ENCODE measurements at places on chromosomes 12 and 14.

- DNase-seq, result no peak
These were observed 4.3 kb downstream of the C14orf93 start for GRCh38 chr14:23005451-23006187.

GRCh38 chr12:96057986-96058553 is 22.7 kb upstream of the LTA4H start:
- DNase-seq, result no peak

GRCh38 chr14:79162833-79163232 is 992.7 kb downstream of the NRXN3 start:
- DNase-seq, result no peak

- no peak for DNase-seq
These were observed 12.1 kb upstream of the FBXW8 start for GRCh38 chr12:116898669-116899068.

DNA sequence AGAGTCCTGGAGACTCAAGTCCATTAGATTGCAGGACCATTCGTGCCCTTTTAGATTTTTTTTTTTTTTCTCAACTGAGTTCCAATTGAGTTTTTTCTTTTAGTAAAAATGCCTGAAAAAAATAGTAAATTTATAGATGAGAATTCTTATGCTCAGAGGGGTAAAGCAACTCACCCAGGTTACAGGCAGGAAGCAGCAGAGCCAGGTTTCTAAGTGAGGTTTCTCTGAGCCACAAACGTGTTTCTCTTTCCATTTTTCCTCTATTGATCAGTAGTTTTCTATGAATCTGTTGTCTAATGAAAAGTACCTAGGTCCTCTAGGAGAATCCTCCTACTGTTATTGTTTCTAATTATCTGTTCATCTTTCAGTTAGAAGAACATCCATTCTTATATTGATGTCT is 66.4 kb upstream of the C12orf71 start:
- DNase-seq, result no peak

DNA sequence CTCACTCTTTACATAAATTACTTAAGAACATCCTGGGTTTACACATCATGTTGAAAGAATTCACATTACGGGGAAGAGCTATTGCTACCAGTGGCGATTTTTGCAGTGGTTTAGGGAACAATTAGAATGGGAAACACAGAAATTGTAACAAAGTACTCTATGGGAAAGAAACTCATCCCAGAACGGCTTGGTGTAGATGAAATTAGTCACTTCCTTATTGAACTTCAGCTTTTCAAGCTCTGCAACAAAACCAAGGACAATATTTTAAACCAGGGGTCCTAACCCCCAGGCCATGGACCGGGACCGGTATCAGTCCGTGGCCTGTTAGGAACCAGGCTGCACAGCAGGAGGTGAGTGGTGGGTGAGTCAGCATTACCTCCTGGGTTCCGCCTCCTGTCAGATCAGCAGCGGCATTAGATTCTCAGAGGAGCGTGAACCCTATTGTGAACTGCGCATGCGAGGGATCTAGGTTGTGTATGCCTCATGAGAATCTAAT is 32.3 kb upstream of the FICD start:
- no peak for DNase-seq

DNA sequence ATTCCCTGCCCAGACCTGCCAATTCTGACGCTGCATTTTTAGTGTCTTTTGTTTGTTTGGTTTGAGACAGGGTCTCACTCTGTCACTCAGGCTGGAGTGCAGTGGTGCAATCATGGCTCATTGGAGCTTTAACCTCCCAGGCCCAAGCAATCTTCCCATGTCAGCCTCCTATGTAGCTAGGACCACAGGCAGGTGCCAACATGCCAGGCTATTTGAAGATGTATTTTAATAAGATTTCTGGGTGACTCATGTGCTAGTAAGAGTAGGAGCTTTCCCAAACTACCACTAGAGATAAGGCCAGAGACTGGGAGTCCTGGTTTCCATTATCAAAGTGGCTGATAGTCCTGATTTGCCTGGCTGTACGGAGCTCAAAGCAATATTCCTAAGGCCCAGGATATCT is 693.3 kb downstream of the MED13L start:
- no peak for DNase-seq

- DNase-seq, result no peak
These were observed 16.6 kb downstream of the MGP start for GRCh38 chr12:14868916-14869506.

DNA sequence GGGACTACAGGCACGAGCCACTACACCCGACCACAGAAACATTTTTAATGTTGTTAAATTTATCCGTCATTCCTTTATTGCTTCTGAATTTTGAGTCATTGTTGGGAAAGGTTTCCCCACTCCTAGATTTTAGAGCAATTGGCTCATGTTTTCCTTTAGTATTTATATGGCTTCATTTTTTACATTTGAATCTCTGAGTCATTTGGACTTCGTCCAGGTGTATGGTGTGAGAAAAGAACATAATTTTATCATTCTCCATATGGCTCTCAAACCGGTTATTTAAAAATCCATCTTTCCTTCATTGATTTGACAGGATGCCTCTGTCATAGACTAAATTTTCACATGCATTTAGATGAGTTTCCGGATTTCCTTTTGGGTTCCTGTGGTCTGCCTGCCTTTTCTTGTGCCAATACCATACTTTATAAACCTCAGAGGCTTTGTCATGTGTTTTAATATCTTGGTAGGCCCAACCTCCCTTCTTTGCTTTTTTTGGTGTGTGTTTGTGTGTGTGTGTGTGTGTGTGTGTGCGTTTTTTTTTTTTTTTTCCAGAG is 30.9 kb downstream of the LRTM2 start:
- DNase-seq, result peak; percentile 19

DNA sequence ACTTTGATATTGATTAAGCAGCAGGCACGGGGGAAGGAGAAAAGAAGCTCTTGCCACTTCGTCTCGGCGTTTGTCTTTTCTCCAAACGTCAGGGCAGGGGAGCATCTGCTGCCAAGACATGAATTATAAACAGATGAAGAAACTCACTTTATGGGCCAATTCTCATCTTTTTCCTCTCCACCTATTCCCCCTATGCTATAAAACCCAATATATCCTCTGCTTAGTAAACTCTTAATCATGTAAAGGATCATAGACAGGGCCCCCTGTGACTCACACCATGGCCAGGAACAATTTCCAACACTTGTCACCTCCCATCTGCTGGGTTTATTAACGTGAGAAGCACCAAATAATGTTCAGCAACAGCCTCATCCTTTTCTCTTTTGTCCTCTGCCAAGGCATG is 1092.1 kb upstream of the TMEM132C start:
- DNase-seq, result no peak

DNA sequence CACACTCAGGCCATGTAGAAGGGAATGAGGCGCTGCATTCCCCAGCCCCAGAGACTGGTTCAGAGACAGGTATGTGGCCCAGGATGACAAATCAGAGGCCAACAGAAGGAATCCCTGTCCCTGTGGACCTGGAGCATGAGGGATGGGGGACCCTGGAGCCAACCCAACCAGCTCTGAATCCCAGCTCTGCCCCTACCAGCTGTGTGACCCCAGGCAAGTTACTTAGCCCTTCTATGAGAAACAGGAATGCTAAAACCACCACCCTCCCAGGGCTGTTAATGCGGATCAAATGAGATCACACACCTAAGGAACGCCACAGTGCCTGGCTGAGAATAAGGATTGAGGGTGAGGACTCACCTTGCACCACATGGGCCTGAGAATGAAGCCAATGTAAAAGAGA is 15.6 kb downstream of the ITPK1 start:
- no peak for DNase-seq

- DNase-seq, result no peak
These were observed 76.4 kb downstream of the SLC16A7 start for GRCh38 chr12:59672273-59672672.

DNA sequence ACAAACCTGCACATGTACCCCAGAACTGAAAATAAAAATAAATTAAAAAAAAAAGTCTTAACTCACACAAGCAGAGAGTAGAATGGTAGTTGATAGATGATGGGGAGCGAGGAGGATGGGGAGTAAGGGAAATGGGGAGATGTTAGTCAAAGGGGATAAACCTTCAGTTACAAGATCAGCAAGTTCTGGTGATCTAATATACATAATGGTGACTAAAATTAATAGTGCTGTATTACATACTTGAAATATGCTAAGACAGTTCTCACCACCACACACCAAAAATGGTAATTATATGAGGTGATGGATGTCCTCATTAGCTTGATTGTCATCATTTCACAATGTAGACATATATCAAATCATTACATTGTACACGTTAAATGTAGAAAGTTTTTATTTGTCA is 3.2 kb upstream of the C12orf42 start:
- no peak for DNase-seq

DNA sequence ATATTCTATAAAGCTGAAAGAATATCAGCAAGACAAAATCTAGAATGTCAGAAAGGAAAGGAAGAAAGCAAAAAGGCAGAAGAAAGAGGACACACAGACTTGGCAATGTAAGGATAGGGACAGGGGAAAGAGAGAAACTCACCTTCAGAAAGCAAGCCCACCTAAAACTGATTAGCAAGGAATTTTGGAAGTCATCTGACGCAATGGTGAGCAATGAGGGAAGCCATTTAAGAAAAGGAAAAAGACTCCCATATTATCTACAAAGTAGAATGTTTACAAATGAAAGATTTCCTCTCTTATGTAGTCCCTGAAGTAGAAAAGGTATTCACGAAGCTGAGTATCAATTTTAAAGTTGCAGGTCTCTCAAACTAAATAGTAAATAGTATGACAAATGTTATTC is 35.2 kb upstream of the FOXG1 start:
- DNase-seq, result no peak

GRCh38 chr12:46342562-46343033 is 30.0 kb downstream of the SLC38A2 start:
- peak; percentile 58 for DNase-seq

GRCh38 chr12:83477696-83478095 is 791.0 kb downstream of the TMTC2 start:
- no peak for DNase-seq

DNA sequence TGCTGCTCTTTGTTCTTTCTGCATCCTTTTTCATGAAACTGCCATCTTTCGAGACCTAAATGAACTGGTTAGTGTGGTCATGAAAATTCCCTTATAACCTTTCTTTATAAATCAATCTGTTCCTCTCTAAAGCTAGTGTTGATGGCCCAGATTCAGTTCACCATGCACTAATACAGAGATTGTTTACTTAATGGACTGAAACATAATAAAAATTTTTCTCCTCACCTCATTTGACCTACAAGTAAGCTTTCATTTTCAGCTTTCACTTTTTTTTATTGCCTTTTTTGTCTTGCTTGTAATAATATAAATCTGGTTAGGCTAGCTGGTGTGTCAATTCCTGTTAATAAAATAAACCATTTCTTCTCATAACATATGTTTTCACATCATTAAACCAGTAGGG is 183.8 kb downstream of the CCDC59 start:
- no peak for DNase-seq

GRCh38 chr14:100079726-100080005 is 14.4 kb downstream of the EVL start:
- DNase-seq, result no peak

GRCh38 chr12:15428632-15429031 is 106.3 kb downstream of the PTPRO start:
- DNase-seq, result no peak

GRCh38 chr12:52247622-52248540 is 14.8 kb downstream of the KRT7 start:
- no peak for DNase-seq

GRCh38 chr14:24135584-24135833 is 485 bp upstream of the PSME1 start:
- no peak for DNase-seq

DNA sequence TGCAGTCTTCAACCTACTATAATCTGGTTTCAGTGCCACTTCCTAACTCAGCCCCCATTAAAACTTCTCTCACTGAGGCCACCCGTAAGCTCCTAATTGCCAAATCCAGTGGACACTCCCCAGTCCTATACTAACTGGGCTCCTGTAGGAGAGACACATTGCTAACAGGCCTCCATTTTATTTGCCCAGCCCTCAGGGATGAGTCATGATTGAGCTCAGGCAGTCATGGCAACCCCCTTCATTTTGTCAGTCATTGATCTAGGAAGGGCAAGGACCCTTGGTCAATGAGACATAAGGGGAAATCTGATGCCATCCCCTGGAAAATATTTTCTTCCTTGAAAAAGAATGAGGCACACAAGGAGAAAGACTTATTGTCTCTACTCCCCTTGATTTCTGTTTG is 70.1 kb upstream of the HIF1A start:
- no peak for DNase-seq

DNA sequence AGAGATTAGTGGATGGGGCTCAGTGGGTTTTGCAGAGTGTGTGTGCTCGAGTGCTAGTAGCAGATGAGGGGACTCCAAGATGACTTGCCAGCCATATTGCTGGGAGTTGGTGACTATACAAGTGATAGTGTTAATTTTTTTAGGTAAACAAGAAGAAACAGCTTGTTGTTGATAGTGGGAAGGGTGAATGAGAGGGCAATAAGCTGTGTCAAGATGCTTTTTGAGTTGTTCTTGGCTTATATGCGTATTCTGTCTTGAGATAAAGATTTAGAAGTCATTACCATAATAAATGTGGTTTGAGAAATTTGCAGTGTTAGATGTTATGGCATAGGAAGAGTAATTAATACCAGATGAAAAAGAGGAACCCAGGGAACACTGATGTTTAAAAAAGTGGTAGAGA is 75.3 kb downstream of the RCOR1 start:
- DNase-seq, result no peak

DNA sequence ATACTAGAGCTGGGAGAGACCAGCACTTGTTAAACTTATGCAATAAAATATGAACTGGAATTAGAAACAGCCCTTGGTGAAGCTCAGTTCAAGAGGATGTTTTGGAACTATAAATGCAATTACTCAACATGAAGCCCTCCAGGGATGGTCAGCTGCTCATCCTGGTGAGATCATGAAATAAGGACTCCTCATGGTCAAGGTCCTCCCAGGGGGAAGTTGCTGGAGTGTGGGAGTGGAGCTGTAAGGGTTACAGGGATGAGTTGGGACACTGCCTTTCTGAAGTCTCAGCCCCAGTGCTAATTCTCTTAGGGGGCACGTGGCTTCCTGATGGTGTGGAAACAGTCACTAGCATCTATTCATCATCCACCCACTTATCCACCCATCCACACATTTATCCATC is 301.7 kb upstream of the SFSWAP start:
- no peak for DNase-seq

- DNase-seq, result no peak
These were observed 301.6 kb downstream of the ATP23 start for GRCh38 chr12:58242796-58243630.

DNA sequence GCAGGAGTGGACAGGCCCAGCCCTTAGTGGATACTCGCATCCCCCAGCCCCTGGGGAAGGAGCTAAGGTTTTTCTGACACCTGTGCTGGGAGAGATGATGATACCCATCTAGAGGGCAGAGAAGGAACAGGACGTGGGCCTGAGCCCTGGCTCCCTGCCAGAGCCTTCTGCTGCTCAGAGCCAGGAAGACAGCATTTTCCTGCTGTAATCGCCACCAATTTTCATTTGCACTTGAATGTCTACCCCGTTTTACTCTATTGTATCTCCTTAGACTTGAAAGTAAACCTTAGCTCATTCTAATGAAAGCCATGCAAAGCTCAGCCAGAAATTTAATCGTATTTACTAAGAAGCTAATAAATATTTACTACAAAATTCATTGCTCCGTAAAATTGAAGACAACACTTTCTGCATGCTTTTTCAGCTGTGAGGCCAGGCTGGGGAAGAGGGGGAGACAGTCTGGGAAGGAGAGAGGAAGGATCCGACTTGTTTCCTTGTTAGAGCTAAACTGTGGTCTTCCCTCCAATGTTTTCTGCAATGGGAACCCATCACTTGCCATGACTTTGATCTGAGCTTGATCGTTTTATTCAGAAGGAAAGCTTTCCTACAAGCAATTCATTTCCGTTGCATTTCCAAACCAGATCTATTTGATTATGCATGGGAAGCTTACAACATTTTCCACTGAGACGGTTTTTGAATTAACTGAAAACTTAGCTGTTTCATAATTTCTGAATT is 17.6 kb upstream of the TRAF3 start:
- DNase-seq, result peak; percentile 29

All from Kasumi-1 (cell line).